Ovary (tissue), 10 donors: ENCODE measurements at places on chromosomes 12 and 14. TPM values are rescaled to one million over a fixed set of nuclear protein-coding genes. Genes with fewer than 3 reads are reported as not detected.

DNA sequence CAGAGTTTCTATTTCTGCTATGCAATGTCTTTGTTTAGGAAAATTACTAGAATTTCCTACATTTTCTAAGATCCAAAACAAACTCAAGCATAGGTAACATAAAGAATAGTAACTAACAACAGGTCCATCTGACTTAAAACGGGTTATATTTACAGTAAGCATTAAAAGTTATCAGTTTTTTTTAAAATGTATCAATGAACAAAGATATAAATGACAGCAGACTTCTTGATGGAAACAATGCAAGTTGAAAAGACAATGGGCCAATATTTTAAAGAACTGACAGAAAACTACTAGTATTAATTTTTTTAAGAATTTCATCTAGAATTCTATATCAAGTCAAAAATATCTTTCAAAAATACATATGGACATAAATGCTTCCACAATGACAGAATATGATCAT lies 367.1 kb upstream of the MGAT4C start:
- no peak overlapping the region for H3K4me3 ChIP-seq
- H3K4me1 ChIP-seq = no peaks in the 10 kb centered on the region
- DNase-seq = no peak

DNA sequence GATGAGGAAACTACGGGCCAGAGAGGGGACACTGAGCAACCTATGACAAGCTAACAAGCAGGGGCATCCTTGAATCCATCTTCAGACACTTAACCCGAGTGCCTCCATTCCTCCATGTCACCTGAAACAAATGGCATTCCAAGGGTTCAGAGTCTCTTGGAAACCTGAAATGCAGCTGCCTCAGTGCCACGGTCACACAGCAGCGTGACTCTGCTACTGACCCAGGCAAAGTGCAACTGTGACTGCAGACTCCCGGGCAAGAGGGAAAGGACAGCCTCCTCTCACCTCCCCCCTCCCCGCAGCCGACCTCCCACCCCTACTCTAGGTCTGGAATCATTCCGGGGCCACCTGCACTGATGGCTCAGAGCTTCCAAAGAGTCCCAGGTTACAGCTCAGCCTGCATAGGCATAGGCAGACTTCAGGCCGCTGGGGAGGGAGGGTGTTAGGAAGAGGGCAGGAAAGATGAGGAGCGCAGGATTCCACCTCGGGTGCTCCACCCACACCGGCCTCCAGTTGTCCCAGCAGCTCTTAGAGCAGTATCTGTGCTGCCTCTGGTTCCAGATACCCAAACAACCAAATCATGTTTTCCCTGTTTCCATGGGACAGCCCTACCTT lies 53.2 kb downstream of the KCNK10 start:
- no peak overlapping the region for H3K27ac ChIP-seq
- DNase-seq = no peak
- no peaks in the 10 kb centered on the region for H3K36me3 ChIP-seq
- H3K27me3 ChIP-seq = no peaks in the 10 kb centered on the region

GRCh38 chr12:125329239-125330102 lies 264.2 kb downstream of the AACS start:
- H3K27me3 ChIP-seq = no peaks in the 10 kb centered on the region
- H3K27ac ChIP-seq = no peak overlapping the region
- no peak for DNase-seq
- no peak overlapping the region for H3K4me3 ChIP-seq
- no peaks in the 10 kb centered on the region for H3K36me3 ChIP-seq
- H3K4me1 ChIP-seq = peaks cover 1% of the 10 kb centered on the region

DNA sequence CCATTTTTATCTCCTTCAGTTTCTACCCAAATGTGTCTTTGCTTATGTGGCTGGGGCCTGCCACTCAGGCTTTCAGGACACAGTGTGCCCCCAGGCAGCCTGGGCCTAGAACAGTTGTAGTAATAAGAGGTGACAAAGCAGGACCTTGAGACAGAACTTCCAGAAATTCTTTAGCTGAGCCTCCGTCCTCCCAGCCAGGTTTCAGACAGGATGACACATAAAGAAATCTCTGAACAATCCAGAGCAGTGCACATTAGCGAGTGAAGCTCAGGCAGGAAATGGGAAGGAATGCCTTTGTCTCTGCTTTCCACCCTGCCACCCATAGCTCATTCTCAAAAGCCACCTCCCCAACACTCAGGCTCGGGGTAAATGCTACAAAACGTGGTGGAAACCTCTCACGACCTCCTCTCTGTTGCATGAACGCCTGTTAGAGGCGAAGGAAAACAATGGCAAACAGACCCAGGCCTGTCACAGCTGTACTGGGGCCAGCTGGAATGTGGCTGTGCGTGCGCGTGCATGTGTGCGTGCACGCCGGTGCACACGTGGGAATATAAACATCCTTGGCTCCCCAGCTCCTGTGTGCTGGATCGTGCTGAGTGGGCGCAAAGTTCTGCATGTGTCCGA lies 286.7 kb downstream of the ZFP36L1 start:
- H3K4me3 ChIP-seq = no peak overlapping the region
- H3K36me3 ChIP-seq = no peaks in the 10 kb centered on the region
- no peaks in the 10 kb centered on the region for H3K27me3 ChIP-seq
- no peak for DNase-seq
- H3K4me1 ChIP-seq = peaks cover 21% of the 10 kb centered on the region

GRCh38 chr12:104480012-104480411 lies 23.3 kb downstream of the CHST11 start:
- H3K27me3 ChIP-seq = no peaks in the 10 kb centered on the region
- no peak for DNase-seq
- H3K4me1 ChIP-seq = no peaks in the 10 kb centered on the region
- no peaks in the 10 kb centered on the region for H3K36me3 ChIP-seq
- H3K27ac ChIP-seq = no peak overlapping the region
- no peak overlapping the region for H3K4me3 ChIP-seq

DNA sequence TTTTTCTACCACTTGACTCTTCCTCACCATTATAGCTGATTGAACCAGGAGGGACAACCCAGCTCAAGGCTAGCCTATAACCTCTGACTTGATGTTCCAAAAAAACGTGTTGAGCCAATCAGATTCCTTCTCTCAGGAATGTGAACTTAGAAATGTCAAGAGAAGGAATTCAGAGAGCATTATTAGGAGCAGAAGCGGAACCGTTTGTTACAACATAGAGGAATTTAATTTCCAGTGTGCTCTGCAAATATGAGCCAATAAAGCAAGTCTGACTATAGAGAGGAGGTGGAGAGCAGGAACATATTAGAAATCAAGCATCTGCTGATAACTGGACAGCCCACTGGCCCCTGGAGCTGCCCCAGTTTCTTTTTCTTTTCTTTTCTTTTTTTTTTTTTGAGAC lies 15.3 kb upstream of the PELI2 start:
- H3K36me3 ChIP-seq = no peaks in the 10 kb centered on the region
- no peak overlapping the region for H3K4me3 ChIP-seq
- H3K27ac ChIP-seq = no peak overlapping the region
- H3K27me3 ChIP-seq = no peaks in the 10 kb centered on the region
- DNase-seq = no peak

DNA sequence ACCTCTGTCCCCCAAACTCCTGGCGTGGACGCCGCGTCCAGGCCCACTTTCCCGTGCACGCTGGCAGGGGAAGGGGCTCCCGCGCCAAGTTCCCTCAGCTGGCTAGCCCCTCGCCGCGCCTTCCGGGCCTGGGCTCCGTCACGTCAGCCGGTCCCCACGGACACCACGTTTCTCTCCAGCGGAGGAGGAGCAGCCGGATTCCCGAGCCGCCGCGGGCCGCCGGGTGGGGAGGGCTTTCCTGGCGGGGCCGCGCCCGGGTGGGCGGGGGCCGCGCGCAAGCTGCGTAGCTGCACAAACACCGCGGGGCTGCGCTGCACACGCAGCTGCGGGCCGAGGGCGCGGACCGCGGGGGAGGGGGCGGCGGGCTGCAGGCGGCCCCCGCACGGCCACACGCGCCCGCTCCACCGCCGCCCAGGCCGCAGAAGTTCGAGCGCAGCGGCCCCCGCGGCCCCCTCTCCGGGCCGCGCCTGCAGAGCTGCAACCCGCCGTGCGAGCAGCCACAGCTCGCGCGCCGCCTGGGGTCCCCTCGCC lies 45.1 kb upstream of the PNMA1 start:
- H3K27ac ChIP-seq = peak overlapping the region; percentile 99
- H3K27me3 ChIP-seq = no peaks in the 10 kb centered on the region
- peak overlapping the region; percentile 56 for H3K4me3 ChIP-seq
- H3K4me1 ChIP-seq = peaks cover 42% of the 10 kb centered on the region
- H3K36me3 ChIP-seq = no peaks in the 10 kb centered on the region
- DNase-seq = peak; percentile 77

GRCh38 chr12:15540469-15540872 lies 218.2 kb downstream of the PTPRO start:
- no peak for DNase-seq
- no peaks in the 10 kb centered on the region for H3K36me3 ChIP-seq
- peaks cover 4% of the 10 kb centered on the region for H3K4me1 ChIP-seq
- no peak overlapping the region for H3K4me3 ChIP-seq
- H3K27me3 ChIP-seq = no peaks in the 10 kb centered on the region

DNA sequence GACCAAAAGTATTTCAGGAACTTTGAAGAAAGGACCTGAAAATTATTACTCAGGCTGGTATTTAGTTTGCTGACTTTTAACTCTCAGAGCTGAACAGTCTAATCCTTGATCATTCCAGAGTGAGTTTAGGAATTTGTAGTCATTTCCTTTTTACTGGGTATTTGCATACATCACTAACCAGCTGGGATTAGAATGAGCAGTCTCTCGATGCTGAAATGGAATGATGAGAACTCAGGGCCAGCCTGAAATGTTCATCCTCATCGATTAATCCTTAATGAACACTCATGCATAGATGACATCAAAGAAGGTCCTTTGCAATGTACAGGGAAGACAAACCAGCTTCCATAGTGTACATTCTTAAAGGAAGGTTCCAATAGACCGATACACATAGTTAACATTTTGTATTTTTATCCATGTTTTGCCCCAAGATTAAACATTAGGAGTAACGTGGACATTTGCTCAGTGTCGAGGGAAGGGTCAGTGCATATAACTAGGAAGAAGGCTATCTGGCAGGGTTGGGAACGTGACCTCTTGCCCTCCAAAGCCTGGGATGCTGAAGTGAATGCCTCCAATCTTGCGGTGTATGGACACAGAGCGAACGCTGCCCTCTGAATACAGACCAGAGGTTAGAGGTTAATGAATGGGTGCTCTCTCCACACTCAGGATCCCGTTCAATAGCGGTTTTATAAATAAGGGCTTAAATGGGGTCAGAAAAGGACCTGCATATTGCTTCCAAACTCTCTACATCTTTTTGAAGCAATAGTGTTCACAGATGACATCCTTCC lies 14.5 kb downstream of the FBXL14 start:
- no peaks in the 10 kb centered on the region for H3K36me3 ChIP-seq
- no peak for DNase-seq
- peaks cover 11% of the 10 kb centered on the region for H3K4me1 ChIP-seq
- H3K4me3 ChIP-seq = no peak overlapping the region

DNA sequence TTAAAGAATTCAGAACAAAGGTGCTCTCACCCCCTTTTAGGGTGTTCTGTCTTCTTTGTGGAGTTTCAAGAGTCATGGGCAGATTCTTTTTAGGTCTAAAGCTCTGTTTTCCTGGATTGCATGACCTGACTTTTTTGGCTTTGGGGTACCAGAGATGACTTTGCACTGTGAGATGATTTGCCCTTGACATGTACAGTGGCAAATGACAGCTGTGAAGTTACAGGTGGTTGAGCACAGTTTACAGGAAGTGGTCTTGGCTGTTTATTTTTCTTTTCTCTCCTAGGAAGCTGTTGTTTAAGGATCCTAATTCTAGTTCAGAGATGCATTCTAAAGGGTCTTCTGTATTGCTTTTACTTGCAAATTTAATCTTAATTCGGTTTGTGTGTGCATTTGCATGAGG lies 83.8 kb upstream of the METAP2 start:
- no peaks in the 10 kb centered on the region for H3K4me1 ChIP-seq
- no peak overlapping the region for H3K4me3 ChIP-seq
- no peaks in the 10 kb centered on the region for H3K27me3 ChIP-seq
- H3K36me3 ChIP-seq = no peaks in the 10 kb centered on the region

DNA sequence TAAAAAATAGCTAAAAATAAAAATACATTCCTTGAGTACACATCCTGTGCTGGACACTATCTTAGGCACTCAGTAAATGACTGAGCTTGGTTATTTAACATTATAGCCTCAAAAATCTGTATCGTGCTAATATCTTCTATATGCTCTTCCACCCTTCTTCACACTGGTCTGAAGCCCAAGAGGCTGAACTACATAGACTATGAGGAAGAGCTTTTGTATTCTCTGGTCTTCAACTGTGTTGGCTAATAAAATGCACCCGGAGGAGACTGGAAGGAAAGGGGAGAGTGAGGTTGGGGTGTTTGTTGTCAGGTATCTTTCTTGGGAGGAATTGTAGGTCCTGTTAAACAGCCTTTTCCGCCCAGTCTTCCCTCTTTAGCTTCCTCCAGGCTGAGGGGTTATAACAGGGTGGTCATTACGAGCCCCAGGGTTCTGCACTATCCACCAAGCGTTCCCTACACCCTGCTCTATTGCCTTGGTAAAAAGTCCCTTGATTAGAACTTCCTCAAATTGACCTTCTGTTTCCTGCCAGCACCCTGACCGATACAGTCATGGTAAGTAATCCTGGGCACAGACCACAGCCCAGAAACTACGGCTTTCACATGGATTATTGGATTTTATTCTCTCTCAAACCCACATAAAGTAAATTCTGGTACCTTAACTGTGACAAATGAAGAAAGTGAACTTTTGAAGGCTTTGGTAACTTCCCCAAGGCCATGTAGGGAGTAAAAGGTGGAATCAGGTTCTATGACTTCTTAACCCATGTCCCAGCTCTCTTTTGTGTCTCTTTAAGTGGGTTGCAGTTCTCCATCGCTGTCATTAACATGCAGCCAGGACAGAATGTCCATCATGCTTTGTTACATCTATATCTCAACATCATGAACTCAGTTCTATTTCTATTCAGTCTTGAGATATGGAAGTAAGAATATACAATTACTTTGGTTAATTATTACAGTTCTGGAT lies 71.3 kb downstream of the PTHLH start:
- H3K27ac ChIP-seq = no peak overlapping the region
- H3K4me1 ChIP-seq = no peaks in the 10 kb centered on the region
- no peak overlapping the region for H3K4me3 ChIP-seq

The ZBTB42 gene
- 4.8 TPM for total RNA-seq

The POU6F1 gene
- total RNA-seq = 15.3 TPM

The DDX23 gene
- 81.0 TPM for total RNA-seq

The NKX2-8 gene
- not detected for total RNA-seq

The SLC24A4 gene
- 0.50 TPM for total RNA-seq

The HRK gene
- under 0.01 TPM for total RNA-seq

The LHX5 gene
- not detected for total RNA-seq
